DMS 273 treated with DMSO at 0.1 percent for 48 hours (cell line): ENCODE measurements at places on chromosomes 5 and 9.
A peak's percentile ranks its signal among the peaks of the same experiment; 100 is the strongest.

GRCh38 chr5:72326306-72326649 lies 6.1 kb downstream of the PTCD2 start:
- DNase-seq = no peak

DNA sequence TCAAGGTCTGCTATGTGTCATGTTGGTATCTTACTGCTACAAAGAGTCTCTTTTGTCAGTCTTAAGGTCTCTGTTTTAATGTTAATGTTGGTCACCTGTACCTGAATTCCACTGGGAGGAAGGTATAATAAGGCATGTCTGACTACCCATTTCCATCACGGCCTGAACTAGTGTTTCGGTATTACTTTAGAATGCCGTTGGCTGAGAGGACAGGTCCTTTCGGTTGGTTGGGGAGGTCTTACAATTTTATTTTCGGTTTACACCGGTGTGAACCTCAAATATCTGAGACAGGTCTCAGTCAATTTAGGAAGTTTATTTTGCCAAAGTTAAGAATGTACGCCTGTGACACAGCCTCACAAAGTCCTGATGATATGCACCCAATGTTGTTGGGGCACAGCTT lies 154.9 kb upstream of the ABCA1 start:
- DNase-seq = no peak

DNA sequence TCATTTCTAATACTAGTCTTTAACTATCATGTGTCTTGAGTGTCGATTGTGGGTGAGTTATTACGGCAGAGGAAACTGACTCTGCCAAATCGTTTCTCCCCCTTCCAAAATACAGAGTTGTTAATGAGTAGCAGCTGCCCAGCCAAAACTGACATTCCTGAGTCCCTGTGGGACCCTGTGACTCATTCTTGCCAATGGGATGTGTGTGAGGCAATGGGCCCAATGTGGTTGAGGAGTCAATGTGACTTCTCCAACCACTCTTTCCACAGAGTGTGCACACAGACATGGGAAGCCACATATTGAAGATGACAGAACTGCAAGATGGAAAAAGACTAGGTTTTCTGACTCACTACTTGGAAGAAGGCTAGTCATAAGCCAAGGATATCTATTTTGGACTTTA lies 434.7 kb downstream of the DTWD2 start:
- no peak for DNase-seq

GRCh38 chr5:126143622-126144021 lies 279.6 kb upstream of the GRAMD2B start:
- DNase-seq = no peak

GRCh38 chr9:18785604-18786003 lies 247.4 kb downstream of the SAXO1 start:
- DNase-seq = no peak

GRCh38 chr9:8751406-8751930 lies 951.9 kb upstream of the DMAC1 start:
- DNase-seq = no peak

DNA sequence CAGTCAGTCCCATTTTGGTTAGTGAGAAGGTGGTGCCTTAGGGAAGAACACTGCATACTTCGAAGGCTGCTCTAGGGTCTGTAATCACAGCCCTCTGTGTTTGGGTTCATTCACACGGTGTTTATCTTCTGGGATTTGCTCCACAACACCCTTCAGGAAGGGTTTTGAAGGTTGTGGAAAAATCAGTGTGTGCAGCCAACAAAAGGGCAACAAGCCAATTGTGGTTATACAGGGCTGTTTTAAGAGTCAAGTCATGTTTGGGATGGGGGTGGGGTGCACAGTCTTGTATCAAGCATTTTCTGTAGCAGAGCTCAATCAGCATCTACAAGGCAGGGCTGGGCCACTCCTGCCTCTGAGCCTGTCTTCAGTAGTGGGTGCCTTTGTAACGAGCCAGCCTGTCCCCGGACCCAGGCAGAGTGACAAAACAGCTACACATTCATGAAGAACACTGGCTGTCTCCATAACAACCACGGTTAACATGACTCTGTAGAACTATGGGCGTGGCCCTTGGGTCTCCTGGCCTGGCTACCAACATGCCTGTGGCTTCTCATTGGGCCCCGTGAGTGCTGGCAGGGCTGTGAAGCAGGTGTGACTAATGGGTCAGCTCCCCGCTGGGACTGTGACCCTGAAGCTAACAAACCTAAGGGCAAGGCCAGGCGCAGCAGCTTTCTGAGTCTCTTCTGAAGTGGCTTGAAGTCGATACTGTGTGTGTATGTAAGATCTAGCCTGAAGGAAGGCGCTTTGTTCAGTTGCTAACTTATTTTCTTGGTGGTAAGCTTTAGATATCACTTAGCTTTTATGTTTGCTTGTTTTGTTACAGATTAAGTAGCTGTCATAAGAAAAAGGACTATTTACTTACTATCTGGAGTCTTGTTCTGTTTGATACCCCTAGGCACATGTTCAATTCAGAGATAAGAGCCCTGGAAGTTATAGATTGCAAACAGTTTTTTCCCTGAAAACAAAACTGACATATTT lies 27.9 kb upstream of the GOLM1 start:
- peak; percentile 60 for DNase-seq

DNA sequence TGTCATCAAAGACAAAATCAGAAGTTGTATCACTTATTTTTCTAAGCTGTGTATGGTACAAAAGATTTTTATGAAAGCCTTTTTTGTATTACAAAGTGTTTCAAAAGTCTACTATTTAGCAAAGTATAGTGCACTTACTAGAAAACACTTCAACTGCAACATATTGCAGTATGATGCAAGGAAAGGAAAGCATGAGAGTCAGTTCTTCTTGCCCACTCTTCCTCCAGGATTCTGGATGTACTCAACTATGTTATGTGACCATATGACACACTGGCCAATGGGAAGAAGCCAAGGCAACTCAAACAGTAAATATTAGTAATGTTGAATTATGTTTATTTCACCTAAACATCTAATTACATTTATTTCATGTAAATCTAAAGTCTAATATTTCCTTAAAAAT lies 49.5 kb upstream of the TYRP1 start:
- no peak for DNase-seq

- DNase-seq = no peak
Observed at GRCh38 chr5:160486573-160486972, 64.9 kb downstream of the PTTG1 start.

DNA sequence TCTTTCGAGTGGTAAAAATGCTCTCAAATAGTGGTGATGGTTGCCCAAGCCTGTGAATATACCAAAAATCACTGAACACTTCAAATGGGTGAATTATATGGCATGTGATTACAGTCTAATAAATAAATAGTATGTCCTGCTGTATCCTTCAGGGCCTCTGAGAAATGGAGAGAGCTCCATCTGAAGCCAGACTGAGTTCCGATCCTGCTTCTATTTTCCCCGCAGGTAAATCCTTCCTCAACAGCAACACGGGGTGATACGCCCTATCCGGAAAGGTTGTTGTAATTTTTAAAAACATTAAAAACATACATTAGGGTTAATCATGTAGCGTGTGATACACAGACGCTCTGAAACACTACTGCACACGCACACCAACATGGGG lies 695 bp upstream of the SNAPC3 start:
- no peak for DNase-seq

DNA sequence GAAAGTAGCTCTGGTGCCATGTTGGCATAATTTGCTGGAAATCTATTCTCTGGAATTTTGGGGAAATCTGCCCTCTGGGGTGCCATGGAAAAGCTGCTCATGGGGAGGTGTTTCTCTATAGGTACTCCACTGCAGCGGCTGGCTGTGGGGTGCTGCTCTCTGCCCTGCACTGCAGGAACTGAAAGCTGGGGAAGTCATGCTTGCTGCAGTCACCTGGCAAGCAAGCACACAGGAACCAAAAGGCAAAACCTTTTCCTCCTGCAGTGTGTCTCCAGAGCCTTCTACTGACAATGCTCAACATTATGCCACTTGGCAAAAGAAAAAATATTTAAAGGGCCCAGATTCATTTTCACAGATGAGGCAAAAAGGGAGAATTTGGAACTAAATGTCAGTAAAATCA lies 25.8 kb upstream of the CARNMT1 start:
- no peak for DNase-seq

DNA sequence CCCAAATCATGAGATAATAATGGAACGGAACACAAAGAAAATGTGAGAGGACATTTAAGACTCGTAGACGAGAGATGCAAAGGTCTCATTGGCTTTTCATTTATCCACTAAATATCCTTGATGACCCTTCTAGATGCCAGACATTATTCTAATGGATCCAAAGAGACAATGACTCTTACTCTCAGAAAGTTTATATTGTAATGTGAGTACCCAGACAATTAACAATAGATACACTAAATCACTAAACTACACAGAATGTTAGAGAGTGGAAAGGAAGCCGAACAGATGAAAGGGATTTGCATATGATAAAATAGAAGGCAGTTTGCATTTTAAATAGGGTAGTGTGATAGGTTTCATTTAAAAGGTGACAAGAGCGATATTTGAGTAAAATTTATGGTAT lies 973.3 kb downstream of the TAF11L14 start:
- no peak for DNase-seq

GRCh38 chr5:154273028-154273617 lies 82.6 kb downstream of the GALNT10 start:
- DNase-seq = no peak

- no peak for DNase-seq
Observed at GRCh38 chr9:127340721-127341120, 56.2 kb upstream of the SLC2A8 start.

GRCh38 chr5:37308793-37309192 lies 59.6 kb upstream of the CPLANE1 start:
- DNase-seq = no peak

DNA sequence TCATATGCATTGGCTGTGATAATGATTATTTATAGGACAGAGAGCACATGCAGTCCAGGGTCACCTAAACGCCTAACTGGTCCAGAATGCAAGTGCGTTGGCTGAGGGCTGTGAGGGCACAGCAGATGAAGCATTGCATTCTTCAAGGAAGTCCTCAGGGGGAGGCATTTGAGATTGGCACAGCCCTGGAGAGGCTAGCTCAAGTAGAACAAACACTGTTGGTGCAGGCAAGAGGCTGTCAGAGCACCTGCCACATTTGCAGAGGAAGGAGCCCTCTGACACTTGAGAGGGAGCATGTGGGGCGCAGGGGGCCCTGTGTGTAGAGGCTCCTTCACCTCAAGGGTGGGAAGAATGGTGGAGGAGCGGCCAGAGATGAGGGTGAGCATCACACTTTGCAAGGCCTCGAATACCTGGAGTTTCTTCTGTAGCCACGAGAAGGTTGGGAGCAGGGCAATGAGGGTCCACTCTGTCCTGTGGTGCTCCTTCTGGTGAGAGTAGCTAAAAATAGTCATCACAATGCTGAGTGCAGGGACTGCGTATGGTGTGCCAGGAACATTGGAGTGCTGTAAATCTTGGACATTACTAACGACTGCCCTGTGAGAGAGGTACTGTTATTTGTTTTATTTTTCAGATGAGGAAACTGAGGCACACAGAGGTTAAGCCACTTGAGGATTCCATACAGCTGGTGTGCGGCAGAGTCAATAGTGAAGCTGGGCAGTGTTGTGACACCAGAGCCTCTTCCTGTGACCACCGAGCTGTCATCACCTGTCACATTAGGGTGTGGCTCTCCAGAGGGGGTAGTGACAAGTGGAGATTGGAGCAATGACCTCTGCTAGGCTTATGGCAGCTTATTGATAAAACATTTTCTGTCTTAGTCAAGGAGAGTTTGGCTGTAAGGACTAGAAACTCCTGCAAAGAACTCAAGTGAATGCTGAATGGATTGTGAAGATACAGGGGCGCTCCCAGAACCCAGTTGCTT lies 100.2 kb downstream of the PIP5K1B start:
- no peak for DNase-seq

GRCh38 chr5:9888501-9888901 lies 258.4 kb upstream of the TAS2R1 start:
- no peak for DNase-seq

DNA sequence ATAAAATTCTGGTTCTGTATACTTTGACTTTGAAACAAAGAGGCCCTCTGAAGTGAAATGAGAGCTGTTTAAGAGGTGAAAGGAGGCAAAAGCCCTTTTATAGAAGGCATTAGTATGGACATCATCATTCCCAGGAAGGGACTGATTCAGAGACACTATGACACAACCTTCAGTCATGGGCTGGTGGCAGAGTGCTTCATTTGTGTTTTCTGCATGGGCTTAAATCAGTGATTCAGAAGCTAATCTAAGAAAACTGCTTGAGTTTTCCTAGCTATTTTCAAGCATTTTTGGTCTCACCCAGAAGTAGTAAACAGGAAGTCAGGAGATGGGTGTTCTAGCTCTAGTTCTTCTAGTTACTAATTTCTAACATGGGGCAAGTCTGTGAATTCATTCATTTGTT lies 288.9 kb downstream of the TRPM3 start:
- DNase-seq = no peak

GRCh38 chr5:15977851-15978250 lies 201.7 kb downstream of the MARCHF11 start:
- no peak for DNase-seq

GRCh38 chr9:109017061-109017460 lies 3.8 kb upstream of the CTNNAL1 start:
- DNase-seq = no peak

- no peak for DNase-seq
Observed at GRCh38 chr5:77847814-77848290, 71.7 kb upstream of the TBCA start.

GRCh38 chr9:136597141-136597885 lies 51.5 kb upstream of the NOTCH1 start:
- no peak for DNase-seq

DNA sequence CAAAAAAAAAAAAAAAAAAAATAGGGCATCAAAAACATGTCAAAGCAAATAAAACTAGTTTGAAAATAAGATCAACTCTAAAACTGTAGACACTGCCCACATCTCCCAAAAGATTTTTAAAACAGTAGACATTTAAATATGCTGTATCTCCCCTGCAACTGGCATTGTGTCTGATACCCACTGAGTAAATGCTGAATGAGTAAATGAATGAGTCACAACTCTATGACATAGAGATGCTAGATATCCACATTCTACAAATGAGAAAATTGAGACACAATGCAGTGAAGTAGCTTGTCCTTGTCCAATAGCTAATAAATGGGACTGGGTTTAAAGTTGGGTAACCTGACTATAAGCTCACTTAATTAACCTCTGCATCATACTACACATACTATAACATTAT lies 14.1 kb upstream of the MAP1B start:
- DNase-seq = no peak

DNA sequence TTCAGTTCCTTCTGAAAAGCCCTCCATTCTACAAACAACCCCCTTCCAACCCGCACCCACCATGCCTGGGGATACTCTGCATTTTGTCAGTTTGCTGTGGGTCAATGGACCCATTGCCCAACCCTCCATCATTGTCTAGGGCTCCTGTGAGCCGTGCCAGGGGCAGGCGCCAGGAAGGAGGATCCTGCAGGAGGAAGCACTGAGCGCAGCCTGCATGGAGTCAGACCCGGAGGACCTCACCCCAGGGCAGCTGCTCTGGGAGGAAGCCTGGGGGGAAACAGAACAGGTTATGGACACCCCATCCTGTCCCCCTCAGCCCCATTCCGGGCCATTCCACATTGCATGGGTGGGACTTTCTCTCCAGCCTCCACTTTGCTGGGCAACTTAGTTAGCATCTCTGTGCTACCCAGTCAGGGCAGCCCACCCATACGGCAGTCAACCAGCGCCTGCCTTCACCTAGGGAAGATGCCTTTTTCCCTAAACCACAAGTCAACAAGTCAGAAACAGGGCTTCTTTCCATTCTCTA lies 48.6 kb upstream of the VDAC1 start:
- DNase-seq = no peak
